ENCODE measurements at places on chromosomes 7 and 10.

DNA sequence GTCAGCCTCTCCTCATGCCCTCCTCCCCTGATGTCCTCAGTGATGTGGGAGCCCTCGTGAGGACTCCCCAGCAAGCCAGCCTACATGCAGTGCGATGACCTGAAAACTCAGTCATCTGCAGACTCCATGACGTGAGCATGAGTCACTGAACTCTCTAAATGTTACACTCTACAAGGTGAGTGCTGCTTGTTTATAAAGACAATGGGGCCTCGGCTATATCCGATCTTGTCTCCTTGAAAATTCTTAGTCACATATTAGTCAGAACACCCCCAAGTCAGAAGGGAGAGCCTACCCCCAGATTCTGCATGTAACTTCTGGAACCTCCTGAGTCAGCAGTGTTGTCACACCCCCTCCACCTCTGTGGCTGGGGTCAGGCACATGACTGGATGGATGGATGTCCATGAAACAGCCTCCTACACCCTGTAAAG is 673.8 kb downstream of the INHBA start:
- DNase-seq = no peak

GRCh38 chr10:133158756-133159610 is 1.0 kb upstream of the KNDC1 start:
- DNase-seq = no peak

DNA sequence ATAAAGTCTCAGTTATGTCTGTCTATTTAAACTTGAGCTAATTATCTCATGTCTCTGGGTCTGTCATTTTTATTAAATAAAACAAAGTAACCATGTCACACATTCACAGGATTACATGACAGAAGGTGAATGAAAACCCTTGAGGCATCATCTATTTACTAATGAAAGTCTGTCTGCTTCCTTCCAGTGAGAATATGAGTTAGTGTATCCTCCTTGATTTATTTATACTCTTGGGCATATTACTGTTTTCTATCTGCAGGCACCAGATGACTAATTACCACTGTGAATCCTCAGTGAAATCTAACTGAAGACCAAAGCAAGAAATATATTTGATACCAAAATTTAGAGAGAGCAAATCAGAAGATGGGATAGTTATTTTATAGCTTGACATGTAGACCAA is 163.7 kb downstream of the CDC14C start:
- DNase-seq = no peak

DNA sequence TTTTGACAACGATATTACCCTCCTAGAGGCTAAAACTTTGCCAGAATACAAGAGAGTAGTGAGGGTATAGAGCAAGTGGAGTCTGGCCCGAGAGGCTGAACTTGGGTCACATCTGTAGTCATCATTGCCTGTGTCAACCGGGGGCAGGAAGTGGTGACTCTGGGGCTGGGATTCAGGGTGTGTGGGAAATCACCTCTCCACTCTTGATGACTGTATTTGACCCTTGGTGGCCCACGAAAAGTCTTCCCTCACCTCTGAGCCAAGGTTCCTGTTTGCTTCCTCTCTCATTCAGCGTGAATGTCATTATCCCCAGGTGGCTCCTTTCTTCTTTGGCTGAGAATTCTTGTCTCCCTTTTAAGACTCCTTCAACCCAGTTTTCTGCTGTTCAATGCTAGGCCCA is 240.4 kb downstream of the ABCA13 start:
- no peak for DNase-seq

Measured in cortex of kidney (tissue), 1 donor.